Activated CD8-positive, alpha-beta T cell treated with anti-CD3 and anti-CD28 coated beads, Interleukin-2, amount 10 ng/mL, durations not matched to agents 7 days and 5 days (primary cell): ENCODE measurements at places on chromosomes 12 and 14.

DNA sequence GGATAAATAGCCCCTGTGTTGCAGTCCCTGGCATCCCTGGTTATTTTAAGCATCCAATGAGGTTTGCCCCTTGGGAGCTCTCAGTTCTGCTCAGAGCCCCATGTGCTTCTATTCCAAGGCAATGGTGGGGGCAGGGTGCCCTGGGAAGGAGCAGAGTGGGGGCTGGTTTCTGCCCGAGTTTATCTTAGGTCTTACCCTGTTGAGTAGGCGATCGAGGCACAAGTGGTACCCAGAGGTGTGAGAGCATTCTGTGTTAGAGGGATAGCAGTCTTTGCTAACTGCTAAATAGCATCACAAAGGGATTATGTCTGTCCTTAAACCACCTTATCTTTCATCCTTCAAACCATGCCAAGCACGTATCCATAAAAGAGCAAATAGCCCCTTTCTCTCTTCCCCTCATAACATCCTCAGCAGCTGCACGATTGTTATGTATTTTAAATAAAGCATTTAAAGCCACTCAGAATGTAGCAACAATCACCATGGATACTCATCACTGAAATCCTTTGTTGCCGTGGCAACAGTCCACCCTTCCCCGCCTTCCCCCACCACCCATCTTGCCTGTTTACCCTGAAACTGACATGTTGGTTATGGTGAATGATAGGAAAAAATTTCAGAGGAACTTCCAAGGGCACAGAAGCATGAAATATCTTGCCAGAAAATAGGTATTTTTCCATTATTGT is 139.3 kb downstream of the PTPN11 start:
- no peak for DNase-seq

GRCh38 chr12:111505601-111506036 is 93.5 kb downstream of the ATXN2 start:
- DNase-seq, result peak; percentile 45

GRCh38 chr14:59101476-59101875 is 87.0 kb upstream of the DAAM1 start:
- no peak for DNase-seq

DNA sequence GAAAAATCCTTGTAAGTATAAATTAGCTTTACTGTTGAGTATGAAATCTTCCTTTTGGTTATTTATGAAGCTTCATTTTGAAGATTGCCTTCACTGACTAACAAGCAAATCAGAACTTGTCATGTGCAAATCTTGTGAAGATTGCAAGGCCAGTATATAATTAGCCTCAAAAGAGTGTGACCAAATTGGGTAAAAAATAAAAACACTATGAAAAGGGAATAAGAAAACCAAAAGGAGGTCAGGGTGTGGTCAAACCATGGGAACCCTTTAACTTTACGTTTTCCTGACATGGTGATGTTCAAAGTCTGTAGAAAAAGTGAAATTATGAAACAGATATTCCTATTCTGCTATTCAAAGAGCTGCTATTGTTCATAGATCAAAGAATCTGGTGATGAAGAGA is 230.3 kb downstream of the BCAT1 start:
- DNase-seq, result no peak

GRCh38 chr12:9120487-9121184 is 4.9 kb upstream of the A2M start:
- DNase-seq, result no peak

DNA sequence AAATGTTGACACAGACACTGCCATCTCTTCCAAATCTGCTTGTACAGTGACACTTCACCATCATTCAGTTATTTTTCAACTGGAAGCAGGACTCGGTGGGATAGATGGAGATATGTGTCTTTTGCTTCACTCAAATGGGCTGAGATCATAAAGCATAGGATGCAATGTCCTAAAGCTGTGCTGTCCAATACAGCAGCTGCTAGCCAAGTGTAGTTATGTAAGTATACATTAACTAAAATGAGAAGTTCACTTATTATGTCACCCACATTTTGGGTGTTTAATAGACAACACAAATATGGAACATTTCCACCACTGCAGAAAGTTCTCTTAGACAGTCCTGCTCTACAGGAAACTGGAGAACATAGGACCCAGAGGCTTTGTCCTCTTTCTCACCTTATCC is 43.6 kb downstream of the AREL1 start:
- no peak for DNase-seq

DNA sequence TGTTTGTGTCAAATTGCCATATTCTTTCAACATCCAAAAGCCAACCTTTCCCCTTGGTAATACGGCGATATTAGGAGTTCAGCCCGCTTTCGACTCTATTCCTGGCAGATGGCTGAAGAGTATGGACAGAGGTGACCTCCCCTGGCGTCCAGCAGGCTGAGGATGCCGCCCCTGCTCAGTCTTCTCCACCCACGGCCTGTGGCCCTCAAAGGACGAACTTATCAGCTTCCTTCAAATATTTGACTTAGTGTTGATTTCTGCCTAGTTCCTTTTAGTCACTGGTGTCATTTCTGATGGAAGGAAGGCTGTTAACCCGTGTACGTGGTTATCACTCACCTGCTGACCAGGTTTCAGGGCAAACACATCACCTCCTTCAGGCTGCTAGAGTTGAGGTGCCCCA is 65.0 kb downstream of the TESC start:
- DNase-seq, result no peak

DNA sequence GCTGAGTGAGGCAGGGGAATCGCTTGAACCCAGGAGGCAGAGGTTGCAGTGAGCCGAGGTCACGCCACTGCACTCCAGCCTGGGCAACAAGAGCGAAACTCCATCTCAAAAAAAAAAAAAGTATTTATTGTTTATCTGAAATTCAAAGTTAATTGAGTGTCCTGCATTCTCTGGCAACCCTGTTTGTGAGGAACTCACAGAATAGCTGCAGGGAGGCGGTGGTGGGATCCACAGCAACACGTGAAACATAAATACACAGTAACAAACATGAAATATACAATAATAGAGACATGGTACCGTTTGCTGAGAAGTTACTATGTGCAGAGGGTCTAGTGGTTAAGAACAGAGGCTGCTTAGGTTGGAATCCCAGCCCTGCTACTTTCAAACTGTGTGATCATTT is 43.7 kb upstream of the RFLNA start:
- DNase-seq, result no peak

GRCh38 chr14:62280366-62280765 is 518.1 kb downstream of the SNAPC1 start:
- no peak for DNase-seq

DNA sequence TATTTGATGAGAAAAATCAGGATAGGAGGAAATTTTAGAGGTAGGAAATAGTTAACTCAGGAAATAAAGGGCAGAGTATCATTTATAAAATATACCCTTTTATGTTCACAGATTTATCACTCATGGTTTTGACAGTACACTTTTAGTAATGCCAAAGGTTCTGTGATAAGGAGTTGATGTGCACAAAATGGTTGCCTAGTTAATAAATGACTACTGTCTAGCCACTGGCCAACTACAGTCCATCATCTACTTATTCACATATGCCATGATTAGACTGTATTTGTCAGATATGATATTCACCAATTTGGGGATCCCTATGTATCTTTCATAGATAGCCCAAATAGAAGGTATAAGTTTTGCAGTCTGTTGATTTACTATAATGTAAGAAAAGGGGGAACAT is 19.2 kb upstream of the GXYLT1 start:
- DNase-seq, result no peak

DNA sequence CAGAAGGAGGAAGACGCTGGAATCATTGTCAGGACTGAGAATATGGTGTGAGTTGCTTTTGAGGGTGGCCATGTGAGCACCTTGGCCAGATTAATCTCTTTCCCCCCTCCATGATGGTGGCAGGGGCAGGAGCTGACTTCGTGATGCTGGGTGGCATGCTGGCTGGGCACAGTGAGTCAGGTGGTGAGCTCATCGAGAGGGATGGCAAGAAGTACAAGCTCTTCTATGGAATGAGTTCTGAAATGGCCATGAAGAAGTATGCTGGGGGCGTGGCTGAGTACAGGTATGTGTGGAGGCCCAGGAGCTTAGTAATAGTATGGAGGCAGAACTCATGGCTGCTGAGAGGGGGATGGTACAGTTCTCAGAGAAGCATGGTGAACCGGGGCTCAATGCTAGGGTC is 4.3 kb downstream of the TINF2 start:
- no peak for DNase-seq
